ENCODE measurements at places on chromosomes 2 and 18.

DNA sequence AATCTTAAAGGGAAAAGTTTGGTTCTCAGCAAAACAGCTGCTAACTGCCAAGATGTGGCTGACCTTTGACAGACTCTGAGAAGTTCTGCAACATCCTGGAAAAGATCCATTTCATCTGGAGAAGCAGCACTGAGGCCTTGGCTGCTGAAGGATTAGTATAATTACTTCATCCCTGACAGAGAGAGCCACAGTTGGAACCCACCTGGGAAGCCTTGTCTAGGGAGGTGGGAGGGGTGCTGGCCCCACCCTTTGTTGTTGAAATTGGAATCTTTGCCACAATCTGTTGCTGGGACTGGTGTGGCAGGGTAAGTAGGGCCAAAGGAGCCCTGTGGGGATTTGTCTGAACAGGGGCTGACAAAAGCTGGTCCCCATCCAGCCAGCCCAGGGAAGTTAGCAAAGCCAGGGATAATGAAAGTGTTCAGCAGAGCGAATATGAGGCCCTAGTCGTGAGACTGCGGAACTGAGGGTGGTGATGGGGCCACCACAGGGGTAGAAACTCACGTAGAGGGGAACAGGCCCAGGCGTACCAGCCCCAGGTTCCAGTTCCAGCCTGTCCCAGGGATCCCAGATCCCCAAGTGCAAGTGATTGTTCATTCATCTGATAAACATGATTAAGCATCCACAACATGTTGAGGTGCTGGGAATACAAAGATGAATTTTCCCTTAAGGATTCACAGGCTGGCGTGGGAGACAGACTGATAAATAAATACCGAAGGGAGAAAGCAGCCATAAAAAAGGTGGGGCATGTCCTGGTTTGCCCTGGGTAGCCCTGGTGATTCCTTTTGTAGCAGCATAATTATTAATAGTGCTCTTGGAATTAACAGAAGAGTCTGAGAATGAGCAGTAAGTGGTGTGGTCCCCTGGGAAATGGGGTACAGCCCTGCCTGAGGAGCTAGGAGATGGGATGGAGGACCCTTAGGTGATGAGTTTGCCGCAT lies 60.0 kb downstream of the MYO1B start:
- DNase-seq: no peak

DNA sequence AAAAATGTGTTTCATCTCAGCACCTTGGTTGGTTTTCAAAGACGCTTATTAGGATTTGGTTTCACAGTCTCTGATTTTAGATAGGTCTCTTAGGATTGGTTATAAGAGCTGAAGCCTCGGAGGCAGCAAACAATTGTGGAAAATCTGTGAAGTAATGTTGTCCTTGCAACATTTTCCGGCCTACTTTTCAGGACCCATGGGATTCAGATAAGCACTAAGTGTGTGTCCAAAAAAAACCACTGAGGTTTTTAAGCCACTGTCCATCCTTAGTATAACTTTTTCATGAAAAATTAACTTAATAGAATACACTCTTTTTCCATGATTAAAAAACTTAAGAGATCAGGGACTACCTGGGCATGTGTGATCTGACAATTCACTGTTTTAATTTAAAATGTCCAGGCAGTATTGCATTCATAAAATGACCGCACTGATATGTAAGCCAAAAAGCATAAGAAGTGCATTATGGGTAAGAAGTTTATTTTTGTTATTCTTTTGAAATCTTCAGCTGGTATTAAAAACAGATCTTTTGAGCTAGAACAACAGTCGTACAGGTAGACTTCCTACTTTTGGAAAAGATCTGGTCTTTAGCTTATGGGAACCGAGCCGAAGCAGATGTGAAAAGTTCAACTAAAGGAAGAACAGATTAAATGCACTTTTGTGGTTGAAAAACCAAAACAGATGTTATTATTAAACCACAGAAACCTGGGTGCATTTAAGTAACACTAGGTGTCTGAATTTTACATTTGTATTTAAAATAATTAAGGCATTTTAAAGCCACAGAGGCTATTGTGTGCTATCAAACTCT lies 479.4 kb upstream of the ZEB2 start:
- no peak for DNase-seq

DNA sequence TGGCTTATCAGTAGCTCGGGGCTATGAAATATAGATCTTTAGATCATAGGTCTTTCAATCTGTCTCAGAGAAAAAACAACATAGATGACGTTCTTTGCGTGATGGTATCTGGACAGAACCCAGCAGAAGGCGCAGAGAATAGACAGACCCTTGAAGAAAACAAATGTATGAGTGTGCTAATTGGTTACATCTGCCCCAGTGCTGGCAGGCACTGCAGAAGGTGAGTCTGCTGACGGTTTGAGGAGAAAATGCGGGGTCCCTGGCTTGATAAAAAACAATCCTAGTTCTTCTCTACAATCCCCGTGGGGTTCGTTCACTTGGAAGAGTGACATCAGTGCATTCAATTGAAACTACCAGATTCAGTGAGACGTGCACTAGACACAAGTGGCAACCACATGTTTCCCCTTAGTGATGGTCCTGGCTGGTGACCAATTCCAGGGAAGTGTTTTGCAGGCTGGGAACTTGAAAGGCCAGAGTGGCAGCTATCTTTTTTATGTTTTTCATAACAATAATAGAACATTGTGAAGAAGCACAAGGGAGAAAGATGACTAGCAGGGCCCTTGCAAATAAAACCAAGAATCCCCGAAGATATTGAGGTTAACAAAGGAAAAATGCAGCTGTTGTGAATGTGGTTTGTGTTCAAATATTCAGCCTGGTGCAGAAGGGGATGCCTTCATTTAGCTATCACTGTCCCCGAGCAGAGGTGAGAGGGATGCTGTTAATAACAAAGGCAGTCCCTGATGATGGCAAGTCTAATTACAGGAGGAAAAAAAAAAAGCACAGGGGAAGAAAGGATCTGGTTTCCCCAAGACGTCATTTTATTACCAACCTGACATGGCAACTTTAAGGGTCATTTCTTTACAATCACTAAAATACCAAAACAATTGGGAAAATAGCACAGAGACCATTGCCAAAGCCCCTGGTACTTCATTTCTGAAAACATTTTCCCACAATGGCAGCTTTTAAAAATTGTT lies 337.6 kb upstream of the FIGN start:
- DNase-seq: no peak

- DNase-seq: no peak
These were observed 38.1 kb downstream of the AFTPH start for GRCh38 chr2:64562148-64562784.

GRCh38 chr2:112622528-112622849 lies 23.2 kb upstream of the SLC20A1 start:
- DNase-seq: no peak

- no peak for DNase-seq
These were observed 38.5 kb upstream of the RND3 start for GRCh38 chr2:150526006-150526405.

DNA sequence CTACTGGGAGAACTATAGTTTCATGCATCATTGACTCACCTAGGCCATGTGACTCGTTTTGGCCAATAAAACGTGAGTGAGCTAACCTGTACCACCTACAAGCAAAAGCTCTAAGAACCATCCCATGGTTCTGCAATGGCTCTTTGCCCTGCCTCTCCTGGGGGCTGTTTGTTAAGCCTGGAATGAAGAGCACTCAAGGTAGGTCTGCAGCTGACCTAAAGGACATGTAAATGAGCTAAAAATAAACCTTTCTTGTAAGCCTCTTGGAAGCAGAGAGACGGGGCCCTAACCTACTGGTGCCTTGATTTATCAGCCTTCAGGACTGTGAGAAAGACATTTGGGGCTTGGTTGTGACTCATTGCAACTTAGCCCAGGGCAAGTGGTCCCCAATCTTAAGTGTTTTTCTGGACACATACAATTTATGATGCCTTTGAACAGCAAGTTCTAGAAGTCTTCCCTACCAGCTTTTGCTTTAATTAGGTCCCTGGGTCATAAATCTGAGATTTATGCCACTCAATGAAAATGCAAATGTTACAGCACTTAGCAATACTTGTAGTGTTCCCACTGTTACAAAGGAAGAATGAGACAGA lies 107.4 kb downstream of the OSBPL6 start:
- no peak for DNase-seq

Measured in NCI-H1436 treated with DMSO at 0.1 percent for 48 hours (cell line).